ENCODE measurements at places on chromosomes 11 and 22.

DNA sequence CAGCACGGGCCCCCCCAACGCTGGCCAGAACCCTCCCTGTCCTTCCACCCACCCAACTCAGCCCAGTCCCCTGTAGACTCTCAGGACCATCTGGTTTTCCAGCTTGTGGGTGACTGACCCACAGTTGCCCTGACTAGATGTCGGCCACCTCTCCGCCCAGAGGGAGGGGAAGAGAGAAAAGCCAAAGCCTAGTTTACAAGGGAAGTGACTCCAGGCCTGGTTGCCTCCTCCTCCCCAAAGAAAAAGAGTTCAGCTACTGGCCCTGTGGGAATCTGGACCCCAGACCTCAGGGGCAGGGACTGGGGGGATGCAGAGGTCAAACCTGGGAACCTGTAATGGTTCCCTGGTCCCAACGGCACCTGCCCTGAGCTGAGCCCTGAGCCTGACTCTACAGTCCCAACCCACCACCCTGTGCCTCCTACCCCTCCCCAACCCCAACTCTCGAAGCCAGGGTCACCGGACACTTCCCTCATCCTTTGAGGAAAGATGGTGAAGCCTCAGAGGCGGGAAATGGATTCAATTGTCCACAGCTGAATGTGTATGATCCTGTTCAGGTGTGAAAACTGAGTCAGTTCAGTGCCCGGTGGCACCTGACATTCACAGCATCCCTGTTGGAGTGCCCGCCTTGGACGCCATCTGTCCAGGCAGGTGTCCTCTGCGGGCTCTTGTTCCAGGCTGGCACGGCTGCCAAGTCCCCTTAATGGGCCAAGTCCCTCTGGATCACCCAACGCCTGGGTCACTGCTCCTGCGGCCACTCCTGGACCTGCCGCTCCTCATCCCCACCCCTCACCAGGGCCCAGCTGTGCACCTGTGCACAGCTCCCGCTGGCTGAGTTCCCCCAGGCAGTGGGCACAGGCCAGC lies 21.0 kb upstream of the WNT7B start:
- DNase-seq = peak; percentile 68

DNA sequence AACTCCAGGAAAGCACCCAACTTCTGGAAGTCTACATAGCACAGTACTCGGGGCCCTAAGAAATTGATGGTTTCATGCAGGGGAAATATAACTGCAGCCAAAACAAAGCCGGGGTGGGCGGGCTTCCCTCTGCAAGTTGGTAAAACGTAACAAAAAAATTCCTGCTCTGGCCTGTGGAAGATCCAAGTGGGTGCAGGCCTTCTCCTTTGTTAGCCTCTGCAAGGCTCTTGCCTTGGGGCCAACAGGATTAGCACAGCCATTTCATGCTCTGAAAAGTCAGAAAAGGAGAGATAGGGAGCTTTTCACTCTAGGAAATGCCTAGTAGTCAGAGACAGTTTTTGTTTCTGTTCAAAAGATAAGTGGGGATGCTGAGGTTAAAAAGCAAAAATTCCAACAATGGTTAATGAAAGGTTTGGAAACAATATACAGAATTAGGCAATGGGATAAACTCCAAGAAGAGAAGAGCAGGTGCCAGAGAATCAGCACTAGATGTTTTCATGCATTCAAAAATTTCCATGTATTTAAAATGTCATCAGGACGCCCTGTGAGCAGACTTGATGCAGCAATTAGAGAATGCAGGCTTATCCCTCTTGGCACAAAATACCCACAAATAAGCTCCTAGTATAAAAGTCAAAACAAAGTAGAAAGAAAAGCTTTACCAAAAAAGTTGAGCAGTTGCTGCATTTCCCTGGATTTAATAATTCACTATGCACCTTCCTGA lies 72.3 kb upstream of the CHRM4 start:
- no peak for DNase-seq

DNA sequence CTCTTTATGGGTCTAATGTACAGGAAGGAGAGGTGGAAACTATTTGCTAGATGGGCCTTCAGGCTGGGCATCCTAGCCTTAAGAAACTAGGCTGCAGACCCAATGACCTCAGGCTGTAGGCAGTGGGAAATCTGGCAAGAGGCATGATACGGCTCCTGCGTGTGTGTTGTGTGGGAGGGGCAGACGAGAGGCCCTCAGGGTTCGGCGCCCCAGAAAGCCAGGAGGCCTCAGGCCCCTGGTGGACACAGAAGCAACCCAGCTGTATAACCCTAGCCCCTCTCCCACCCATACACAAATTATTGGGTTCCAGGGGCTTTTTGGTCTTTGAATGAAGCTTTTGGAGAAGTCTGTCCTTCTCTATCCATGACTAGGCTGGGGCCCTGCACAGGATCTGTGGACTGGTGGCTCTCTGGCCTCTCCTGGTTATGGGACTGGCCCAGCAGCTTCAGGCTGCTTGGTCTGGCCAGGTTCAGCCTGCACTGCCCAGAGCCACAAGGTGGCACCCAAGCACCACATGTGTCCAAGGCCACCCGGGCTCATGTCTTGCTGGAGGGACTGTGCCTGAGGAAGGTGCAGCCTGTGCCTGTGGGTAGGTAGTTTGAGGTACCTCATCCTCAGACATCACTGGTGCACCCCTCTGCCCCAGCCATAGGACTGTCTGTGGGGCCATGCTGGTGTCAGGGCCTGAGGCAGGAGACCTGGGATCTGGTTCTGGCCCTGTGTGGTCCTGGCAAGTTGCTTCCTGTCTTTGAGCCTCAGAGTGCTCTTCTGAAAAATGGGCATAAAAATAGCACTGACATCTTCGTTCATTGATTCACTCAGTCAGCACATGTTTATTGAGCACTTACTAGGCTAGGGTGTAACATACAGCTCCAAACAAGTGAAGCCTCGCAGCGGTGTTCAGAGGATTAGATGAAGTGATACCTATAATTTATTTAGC lies 87.5 kb downstream of the RRM1 start:
- no peak for DNase-seq

DNA sequence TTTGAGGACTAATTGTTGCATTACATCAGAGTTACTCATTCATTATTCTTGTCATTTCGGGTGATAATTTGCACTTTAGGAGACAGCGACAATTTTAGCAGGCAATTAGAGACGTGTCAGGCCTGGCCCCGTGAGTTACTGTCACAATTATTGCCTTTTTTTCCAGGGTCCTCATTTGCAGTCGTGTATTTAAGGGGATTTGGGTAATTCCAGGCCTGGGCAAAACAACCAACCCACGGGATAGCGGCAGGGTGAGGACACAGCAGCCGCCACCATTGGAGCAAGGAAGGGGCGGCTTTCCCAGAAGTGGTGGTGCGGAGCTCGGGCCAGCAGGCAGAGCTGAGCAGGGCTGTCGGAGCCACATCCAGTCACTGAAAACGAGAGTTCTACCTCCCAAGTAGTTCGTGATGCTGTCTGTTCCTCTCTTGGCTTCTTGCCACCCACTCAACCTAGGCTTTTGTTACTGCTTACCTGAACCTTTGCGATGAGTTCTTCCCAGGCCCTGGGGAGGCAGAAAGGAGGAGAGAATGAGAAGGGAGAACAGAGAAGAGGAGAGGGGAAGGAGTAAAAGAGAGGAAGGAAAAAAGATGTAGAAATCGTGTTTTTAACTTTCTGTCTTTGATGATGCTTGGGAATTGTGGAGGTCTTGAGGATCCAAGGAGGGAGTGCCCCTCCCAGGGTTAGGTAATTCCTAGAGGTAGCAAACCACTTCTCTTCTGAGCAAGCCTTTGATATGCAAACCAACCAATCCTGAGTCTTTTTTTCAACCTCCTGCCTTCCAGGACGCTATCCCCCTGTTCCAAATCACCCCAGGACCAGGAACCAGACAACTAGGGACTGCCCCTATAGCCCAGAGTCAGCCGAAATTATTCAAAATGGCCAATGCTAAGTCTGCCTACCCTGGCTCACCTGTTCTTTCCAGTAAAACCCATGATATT lies 236.1 kb downstream of the MIAT start:
- DNase-seq = no peak

DNA sequence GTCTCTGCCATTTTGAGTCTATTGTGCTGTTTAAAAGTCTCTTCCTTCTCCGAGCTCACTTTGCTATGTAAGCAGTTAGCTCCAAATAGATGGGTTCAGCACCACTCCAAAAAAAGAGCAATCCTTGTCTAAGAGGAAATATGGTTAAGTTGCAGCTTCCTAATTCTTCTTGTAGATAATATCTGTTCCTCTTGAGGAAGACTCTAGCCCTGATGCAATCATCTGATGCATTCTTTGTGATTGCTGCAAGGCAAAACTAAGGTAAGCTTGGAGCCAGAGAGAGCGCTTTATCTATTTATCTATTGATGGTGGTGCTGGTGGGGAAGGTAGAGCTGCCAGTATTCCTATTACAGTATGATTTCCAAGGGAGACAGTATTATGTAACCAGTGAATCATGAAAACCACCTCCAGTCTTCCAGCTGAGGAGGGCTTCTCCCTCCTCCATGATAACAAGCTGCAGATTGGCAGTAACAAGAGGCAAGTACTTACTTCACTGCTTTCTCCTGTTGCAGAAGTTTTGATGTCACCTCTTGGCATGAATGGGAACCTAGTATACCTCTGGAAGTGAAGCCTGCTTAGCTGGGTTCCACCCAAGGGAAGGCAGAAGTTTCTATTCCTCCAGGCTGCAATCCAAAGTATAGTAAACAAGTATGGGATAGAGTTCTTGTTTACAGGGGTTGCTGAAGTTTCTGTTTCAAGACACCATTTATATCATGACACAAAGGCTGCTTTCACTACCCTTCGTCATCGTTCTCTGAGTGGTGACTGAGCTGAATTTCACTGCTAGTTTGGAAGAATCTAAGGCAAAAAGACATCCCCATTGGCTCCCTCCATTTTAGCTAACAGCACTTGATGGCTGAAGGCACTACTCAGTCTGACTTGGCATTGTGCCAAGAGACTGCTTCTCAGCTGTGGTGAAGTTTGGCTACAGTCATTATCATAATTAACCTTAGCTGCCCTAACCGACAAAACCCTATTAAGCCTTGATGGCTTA lies 49.7 kb downstream of the FDX1 start:
- DNase-seq = no peak

DNA sequence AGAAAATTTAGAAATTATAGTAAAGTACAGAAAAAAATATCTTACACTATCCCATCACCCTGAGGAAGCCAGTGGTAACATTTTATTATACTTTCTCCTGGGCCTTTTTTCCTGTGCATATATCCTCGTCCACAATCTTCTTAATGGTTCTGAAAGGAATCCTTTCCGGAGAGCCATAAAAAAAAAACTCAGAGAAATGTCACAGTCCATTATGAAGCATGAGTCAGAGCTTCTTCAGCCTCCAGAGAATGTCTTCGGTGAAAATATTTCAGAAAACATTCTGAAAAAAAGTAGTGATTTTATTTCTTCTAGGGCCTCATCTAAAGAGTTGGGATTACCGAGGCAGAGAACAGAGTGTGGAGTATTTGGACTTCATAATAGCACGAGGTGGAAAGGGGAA lies 163.4 kb downstream of the INSC start:
- no peak for DNase-seq

- DNase-seq = no peak
Observed at GRCh38 chr22:43698403-43698802, 113.7 kb downstream of the EFCAB6 start.

- DNase-seq = no peak
Observed at GRCh38 chr11:76543006-76543703, 98.3 kb downstream of the EMSY start.

DNA sequence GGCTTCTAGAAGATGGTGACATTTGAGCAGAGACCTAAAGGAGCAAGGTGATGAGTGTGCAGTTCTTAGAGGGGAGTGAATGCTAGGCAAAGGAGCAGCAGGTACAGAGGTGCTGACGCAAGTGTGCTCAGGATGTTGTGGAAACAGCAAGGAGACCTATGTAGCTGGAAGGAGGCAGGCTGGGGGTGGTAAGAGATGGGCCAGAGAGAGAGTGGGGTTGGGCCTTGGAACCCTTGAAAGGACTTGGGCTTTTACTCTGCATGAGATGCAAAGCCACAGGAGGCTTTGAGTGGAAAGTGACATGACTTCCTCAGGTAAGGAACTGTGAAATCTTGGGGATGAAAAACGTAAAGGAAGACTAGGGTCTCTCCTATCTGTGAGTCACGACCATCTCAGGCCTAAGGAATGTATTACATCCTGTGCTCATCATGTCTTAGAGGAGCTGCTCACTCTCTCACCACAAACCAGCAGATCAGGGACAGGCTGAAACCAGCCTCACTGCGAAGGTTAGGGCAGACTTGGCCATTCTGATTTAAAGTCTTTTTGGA lies 65.4 kb downstream of the MICAL2 start:
- DNase-seq = no peak

DNA sequence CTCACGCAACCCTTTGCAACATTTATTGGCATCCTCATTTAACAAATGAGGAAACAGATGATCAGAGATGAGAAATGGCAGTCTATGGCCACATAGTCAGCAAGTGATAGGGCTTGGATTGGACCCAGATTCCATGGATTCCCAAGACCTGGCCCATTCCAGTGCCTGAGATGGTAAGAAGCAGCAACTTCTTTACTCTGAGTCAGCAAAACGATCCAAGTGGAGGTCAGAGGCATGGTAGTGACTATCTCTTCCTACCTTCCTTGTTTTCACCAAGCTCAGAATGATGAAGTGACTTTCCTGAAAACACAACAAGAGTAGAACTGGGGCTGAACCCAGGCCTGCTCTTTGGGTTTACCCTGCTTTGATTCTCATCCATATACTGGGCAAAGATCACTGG lies 293.1 kb downstream of the TENM4 start:
- no peak for DNase-seq

DNA sequence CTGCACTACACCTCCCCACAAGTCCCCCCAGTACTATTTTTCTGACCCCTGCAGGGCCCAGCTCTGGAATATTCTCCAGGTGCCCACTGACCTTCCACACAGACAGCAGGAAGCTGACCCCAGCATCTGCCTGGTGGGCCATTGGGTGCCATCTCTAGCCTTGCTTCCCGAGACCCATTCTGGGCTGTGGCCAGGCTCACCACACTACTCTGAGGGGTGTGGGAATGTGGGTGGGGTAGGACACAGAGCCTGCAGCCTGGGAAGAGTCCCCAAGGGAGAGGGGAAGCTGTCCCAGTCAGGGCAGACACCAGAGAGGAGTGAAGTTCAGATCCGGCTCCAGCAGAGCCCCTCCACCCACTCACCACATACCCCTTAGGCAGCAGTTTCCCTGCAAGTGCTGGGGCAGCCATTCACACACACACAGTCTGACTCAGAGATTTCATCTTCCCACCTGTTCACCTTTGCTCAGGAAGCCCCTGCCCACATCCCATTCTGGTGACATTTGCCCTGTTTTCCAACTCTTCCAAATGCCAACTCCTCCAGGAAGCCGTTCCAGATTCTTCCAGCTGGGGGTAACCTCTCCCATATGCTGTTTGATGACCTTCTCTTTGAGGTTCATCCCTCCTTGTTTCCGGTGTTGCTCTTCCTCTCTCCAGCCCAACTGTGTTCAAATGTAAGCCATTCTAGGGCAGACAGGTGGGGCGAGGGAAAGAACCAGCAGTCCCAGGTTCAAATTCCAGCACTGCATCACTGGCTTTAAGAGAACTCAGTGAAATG lies 1.9 kb downstream of the SLCO2B1 start:
- DNase-seq = no peak

GRCh38 chr11:114263513-114264170 lies 32.6 kb upstream of the NNMT start:
- no peak for DNase-seq

DNA sequence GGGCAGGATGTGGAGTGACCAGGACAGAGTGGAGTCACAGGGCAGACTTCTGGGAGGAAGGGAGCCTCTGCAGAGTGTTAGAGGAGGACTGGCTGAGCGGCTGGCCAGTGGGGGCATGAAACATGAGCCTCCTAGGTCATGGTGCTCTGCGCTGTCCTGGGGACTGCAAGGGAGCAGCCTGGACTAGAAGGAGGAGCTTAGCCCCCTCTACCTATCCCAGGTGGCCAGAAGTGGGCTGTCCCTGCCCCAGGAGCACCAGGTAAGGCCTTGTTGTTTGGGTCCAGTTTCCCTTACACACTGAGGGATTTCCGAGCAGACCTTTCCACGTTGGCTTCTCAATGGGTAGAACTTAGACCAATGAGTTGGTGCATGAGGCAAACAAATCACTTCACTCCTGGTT lies 7.4 kb downstream of the PKNOX2 start:
- DNase-seq = no peak
